NCI-H1436 treated with DMSO at 0.1 percent for 48 hours (cell line): ENCODE measurements at places on chromosomes 3 and 15.

DNA sequence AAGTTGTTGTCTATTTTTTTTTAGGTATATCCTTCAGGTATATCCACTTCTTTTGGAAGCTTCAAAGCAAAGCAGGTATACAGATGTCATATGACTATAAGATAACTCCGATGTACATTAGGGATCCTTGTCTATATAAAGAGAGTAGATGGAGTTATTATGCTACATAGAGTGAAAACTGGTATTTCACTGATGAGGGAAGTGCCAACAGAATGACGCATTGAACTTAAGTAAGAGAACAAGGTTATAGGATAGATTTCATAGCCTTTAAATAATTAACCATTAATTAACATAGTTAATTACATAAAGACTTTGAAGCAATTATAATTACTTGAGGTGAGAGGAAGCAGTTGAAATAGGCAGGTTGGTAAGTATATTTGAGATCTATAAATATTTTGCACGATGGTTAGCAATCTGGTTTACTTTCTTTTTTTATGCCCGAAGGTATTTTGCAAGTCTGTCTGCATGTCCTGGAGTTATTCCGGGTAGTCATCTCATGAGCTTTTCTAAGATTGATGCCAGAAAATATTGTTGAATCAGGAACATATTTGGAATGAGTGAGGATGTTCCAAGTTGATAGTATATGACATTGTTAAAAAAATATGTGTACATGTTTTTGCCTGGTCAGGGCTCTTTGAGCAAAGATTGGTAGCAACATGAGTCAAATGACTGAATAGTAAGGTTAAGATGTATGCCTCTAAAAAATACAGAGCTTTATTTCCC is 299.5 kb upstream of the KCNMB2 start:
- DNase-seq = no peak

- DNase-seq = no peak
Observed at GRCh38 chr15:90960298-90961091, 5.8 kb downstream of the RCCD1 start.

DNA sequence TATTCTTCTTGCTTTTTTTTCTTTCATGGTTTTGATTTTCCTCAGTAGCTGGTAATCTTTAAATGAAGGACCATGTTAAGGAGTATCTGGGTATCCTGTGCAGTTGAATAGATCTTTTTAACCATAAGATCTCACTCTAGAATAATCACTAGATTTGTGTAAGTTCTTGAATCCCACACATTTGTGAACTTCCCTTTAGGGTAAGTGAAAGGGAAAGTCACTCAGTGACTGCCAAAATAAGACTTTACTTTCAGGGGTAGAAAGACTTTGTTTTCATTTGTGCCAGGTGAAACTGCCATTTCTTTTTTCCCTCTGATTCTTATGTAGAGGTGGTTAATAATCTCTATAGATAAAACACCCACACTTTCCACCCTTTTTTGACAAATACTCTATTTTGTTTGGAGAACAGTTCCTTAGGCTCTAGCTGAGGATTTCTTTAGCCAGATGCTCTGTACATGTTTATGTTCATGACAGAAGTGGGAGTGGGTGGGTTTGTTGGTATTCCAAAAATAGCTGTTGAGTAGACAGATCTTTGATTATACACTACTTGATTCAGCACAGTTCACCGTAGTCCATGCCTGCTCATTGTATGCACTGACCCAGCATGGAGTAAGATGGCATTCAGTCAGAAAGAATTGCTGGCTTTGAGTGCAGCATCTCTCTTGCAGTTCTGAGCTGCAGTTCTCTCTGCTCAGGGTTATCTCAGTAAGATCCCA is 28.5 kb downstream of the LRRC49 start:
- DNase-seq = no peak

- DNase-seq = no peak
Observed at GRCh38 chr3:197343656-197344408, 45.4 kb upstream of the DLG1 start.

- DNase-seq = no peak
Observed at GRCh38 chr15:32636908-32637567, 4.5 kb upstream of the SCG5 start.

- no peak for DNase-seq
Observed at GRCh38 chr3:37279856-37280255, 105.5 kb upstream of the LRRFIP2 start.

GRCh38 chr15:69592954-69593353 is 140.3 kb downstream of the RPLP1 start:
- no peak for DNase-seq
